ENCODE measurements at places on chromosomes 7 and 10.

GRCh38 chr10:13349463-13350274 is 1.6 kb upstream of the SEPHS1 start:
- no peak for DNase-seq

GRCh38 chr7:55570939-55571338 is 1.4 kb downstream of the VOPP1 start:
- DNase-seq = no peak

GRCh38 chr10:86017841-86018734 is 348.5 kb downstream of the GRID1 start:
- no peak for DNase-seq

DNA sequence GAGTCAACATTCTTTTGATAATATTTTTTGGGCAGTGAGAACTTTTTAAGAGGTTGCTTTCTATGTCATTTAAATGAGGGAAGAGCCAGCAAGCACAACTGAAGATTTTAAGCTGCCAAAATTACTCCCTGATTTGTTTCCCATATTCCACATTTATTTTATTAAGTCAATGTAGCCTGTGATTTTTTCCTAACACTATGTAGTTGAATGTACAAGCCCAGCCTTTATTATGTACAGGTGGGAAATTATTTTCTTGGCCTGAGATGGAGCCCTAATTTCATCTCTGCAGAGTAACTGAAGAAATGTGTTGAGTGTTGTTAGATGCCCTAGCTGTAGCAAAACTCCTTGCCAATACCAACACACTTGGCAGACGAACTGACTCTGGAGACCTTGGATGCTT is 83.1 kb upstream of the MINDY3 start:
- no peak for DNase-seq

DNA sequence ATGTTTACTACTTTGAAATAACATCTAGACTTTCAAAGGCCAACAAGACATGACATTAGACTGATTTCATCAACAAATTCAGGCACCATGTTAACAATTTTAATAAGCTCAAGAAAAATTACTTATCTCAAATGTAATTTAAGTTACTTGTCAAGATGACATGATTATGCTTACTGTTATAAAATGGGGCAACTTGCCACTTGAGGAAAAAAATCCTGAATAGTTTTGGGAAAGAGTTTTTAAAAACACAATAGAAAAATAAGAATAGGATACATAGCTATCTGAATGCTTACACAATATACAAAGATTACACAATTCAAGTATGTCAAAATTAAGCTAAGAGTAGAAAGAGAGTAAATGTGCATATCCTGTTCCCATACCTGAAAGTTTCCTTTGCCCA is 85.4 kb downstream of the RNF32 start:
- no peak for DNase-seq

GRCh38 chr10:122478971-122479370 is 17.6 kb downstream of the HTRA1 start:
- DNase-seq = no peak

DNA sequence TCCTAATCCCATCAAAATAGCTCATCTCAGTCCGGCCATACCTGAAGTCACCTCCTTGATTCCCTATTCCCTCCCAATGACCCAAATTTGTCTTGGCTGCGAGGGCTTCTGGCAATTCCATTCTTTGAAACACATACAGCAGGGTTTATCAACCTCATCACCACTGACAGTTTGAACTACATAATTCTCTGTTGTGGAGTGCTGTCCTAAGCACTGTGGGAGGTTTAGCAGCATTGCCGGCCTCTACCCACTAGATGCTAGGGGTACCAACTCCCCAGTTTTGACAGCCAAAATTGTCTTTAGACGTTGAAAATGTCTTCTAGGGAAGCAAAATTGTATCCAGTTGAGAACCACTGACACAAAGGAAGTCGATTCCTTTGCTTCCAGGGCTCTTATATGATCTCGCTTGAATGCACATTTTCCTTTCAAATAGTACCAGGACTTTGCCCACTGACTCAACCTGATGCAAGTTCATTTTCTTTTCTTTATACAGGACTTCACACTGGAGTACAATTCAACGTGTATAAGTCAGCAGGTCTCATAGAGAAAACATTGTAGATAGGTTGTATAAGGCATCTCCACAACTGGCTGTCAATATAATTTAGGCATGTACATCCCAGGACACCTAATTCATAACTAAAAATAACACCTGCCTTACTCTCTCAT is 133.3 kb downstream of the STRA8 start:
- no peak for DNase-seq

DNA sequence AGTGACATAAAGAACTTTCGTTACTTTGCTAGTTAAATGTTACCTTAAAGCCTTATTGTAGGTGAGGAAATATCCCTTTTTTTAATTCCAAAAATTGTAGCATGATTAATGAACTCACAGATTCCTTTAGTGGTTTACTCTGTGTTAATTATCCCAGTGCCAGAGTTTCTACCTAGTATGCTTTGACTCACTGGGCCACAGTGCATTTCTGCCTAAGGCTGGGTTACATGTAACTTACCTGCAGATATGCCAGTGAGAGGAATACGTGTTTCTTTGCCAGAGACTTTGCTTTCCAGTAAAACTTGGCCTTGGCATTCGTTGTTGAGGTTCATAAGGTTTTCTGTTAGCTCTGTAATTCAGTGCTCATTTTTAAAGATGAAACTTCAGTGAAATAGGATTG is 380.8 kb upstream of the LRGUK start:
- no peak for DNase-seq

DNA sequence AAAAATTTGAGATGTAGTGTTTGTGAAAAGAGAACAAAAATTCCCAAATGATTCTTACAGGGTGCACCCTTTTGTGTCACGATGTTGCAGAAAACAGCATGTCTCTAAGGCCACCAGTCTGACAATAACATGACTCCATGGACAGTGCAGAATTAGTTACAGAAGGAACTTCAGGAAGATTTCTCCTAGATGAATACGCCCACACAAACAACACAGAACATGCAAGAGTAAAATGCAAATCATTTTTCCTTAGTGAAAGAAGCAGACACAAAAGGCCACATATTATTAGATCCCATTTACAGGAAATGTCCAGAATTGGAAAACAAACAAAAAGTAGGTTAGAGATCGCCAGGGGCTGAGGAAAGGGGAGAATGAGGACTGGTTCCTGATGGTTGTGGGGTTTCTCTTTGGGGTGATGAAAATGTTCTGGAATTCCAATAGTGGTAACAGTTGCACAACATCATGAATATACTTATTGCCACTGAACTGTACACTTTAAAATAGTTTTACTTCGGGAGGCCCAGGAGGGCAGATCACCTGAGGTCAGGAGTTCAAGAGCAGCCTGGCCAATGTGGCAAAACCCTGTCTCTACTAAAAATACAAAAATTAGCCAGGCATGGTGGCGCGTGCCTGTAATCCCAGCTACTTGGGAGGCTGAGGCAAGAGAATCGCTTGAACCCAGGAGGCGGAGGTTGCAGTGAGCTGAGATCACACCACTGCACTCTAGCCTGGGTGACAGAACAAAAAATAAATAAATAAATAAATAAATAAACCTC is 10.2 kb downstream of the ZC3HAV1 start:
- DNase-seq = no peak

- DNase-seq = no peak
These were observed 14.1 kb upstream of the TMEM273 start for GRCh38 chr10:49202266-49202665.

Data from activated T-helper 1 cell treated with Interleukin-2 at 50 U/mL for 16 hours (primary cell).